ENCODE measurements at places on chromosomes 11 and 22.

GRCh38 chr11:34860518-34860917 is 55.7 kb downstream of the APIP start:
- DNase-seq, result no peak

DNA sequence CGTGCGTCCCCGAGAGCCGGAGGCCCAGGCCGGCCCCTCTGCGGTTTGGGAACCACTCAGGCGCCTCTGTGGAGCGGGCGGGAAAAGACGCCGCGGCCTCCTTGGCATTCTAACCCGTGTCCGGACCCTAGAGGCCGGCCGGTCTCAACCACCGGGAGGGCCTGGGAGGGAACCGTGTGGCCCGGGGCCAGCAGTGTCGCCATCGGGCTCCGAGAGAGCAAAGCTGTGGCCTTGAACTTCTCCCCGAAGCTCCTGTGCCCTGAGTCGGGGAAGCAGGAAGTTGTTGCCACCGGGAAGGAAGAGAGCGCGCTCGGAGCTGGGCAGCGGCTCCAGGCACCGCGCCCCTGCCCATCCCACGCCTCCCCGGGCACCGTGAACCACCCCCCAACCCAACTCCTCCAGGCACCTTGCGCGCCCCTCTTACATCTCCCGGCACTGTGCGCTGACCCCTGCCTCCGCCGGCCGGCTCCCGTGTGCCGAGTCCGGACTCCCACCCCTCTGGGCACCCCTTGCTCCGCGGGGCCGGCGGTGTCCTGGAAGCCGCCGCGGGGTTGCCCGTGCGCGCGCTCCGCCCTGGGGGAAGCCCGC is 80.0 kb upstream of the PPARA start:
- no peak for DNase-seq

DNA sequence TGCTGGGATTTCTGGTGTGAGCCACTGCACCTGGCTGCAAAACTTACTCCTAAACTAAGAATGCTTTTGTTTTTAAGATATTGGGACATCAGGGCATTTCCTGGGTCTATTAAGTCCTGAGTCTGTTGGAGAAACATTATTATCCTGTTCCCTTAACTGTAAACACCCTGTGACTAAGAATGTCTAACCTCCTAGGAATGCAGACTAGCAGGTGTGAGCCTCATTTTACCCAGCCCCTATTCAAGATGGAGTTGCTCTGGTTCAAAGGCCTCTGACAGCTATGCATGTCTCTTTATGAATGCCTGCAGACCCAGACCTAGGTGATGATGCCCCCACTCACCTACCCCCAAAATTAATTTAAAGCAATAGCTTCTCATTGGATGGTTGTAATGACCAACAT is 46.2 kb downstream of the DEPDC5 start:
- no peak for DNase-seq

DNA sequence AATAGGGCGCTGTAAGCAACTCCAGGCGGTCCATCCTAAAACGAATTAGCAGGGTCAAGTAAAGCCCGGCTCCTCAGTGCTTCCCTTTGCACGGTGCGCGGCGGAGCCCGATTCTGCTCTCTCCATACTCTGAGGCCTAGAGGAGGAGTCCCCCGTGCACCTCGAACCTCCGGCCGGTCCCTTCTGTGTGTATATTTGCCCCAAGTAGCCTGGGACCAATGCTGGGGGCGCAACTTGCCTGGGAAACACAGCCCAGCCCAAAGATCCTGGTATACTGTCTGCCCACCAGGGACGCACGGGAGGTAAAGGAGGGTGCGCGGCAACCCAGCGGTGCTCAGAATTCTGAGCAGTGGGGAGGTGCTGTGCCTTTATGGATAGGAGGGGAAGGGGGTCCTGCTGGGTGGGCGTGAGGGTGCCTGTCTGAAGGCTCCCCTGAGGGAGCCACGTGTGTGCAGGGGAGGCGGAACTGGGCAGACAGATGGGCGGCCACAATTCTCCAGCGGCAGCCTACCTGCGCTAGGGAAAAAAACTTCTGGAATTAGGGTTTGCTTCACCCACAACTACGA is 4.8 kb upstream of the TBX1 start:
- no peak for DNase-seq

DNA sequence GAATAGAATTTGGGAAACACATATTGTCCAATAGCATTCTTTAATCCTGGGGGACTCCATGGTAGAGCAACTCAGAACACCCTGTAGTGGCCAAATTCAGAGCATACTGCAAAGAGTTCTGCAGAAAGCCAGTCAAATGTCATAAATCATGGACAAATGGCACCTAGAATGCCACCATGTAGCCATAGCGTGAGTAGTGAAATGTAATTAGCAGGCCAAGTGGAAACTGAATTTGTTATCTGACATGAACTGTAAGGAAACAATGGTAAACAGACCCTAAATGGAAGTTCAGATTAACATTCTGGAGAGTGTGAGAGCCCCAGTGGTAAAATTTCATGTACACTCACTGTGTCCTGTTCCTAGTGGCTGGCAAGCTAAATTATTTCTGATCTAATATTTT is 7.0 kb upstream of the PRSS23 start:
- no peak for DNase-seq

- no peak for DNase-seq
Measured at GRCh38 chr11:123238297-123238696, 43.2 kb upstream of the CLMP start.

GRCh38 chr22:44353041-44353440 is 40.3 kb upstream of the SHISAL1 start:
- DNase-seq, result no peak

GRCh38 chr11:118649941-118650340 is 29.5 kb downstream of the TREH start:
- no peak for DNase-seq

- no peak for DNase-seq
Measured at GRCh38 chr11:33773404-33773986, 825 bp downstream of the FBXO3 start.
